ENCODE measurements at places on chromosomes 1 and 21. TPM values are rescaled to one million over a fixed set of nuclear protein-coding genes. Genes with fewer than 3 reads are reported as not detected.

CHIA gene
- not detected for total RNA-seq

CENPF gene
- 38.8 TPM for total RNA-seq

DPYD gene
- total RNA-seq = 15.6 TPM

PM20D1 gene
- not detected for total RNA-seq

Data from bronchus fibroblast of lung (primary cell).